Stimulated activated CD4-positive, alpha-beta T cell treated with anti-CD3 and anti-CD28 coated beads, Interleukin-1b, Interleukin-23, amount 100 ng/mL, for 1 hour (primary cell): ENCODE measurements at places on chromosomes 6 and 20.
A peak's percentile ranks its signal among the peaks of the same experiment; 100 is the strongest.

- DNase-seq, result no peak
Measured at GRCh38 chr6:31558631-31559500, 11.5 kb downstream of the NFKBIL1 start.

- DNase-seq, result no peak
Measured at GRCh38 chr6:53322188-53323029, 26.3 kb downstream of the ELOVL5 start.

DNA sequence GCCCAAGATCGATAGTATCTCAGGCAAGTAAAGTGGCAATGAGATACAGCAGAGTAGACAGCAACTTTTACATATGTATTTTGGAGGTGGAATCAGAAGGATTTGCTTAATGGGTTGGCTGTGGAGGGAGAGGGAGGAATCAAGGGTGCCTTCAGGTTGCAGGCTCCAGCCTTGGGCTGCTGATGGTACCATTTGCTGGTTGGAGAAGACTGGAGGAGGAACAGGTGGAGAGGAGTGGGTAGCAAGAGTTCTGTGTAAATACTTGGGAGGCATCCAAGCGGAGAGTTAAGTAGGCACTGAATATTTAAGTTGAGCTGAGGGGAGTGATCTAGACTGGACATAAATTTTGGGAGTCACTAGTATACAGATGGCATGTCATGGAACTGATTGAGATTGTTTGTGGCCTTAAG lies 5.2 kb downstream of the BICRAL start:
- DNase-seq, result no peak

DNA sequence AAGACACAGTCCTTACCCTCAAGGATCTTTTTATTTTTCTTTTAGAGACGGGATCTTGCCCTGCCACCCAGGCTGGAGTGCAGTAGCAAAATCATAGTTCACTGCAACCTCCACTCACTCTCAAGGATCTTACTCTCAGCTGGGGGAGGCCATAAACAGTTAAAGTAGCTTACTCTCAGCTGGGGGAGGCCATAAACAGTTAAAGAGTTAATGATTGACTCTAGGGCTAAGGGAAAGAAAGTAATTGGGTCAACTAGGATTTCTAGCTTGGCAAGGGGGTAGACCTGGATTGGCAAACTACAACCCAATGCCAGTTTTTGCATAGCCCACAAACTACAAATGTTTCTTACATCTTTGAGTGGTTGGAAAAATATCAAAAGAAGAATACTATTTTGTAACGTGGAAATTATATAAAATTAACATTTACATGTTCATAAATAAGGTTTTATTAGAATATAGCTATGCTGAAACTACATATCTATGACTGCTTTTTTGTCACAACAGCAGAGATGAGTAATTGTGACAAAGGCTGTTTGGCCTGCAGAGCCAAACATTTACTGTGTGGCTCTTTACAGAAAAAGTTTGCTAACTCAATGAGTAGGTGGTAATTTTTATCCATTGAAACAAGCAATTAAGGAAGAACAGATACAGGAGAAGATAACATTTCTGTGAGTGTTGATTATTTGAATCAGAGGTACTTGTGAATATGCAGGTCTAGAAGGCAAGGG lies 46.4 kb downstream of the PTPRA start:
- no peak for DNase-seq

DNA sequence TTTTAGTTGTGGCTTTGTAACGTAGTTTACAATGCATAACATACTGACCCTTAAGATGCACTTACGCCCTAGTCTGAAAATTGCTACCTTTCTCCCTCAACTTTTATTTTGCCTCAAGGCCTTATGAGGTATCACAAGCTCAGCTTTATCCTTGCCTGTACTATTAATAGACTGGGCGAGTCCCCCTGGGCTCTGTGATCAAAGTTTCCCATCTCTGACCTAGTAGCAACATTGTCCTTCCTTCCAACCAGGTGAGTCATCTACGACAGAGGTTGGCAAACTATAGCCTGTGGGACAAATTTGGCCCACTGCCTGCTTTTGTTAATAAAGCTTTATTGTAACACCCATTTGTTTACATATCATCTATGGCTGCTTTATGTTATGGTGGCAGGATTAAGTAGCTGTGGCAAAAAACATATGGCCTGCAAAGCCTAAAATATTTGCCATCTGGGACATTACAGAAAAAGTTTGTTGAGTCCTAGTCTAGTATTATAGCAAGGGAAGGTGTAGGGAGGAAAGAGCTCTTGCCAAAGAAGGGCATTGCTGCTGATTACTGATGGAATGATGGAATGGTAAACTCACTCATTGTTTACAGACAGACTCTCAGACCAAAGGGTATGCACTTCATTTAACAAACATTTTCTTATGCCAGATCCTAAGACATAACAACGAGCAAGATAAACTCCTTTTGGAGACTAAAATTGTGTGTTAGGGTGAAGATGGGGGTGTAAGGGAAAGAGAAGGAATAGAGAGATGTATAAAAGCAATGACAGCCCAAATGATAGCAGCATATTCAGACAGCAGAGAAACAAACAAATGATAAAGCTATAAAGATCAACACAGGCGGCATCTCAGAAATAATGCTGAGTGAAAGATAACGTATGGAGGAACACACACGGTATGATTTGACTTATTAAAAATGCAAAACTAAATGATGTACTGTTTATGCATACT lies 74.2 kb downstream of the SLC22A23 start:
- DNase-seq, result no peak

DNA sequence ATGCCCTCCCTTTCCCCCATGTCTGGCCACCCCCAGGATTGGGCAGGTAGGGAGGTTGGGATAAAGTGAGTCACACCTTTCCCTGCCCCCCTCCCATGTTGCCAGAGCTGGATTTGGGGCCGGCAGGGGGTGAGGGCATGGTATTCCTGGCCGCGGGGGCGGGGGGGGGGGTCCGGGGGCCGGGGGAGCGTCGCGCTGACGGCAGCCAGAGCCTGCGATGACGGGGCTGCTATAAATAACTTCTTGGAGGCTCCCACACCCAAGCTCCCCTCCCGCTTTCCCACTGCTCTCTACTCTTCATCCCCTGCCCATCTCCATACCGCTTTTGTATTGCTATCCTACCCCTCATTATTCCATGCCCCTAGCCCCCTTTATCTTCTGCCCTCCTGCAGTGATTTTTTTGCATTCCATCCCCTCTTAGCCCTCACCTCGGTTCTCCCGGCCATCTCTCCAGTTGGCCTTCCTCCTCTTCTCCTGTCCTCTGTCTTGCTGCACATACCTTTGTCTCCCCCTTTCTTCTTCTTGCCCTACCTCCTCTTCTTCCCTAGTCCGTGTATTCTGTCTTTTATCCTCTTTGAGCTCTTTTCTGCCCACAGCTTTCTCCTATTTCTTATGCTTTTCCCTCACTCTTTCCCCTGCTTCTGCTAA lies 13.8 kb downstream of the SYNGAP1 start:
- no peak for DNase-seq

- DNase-seq, result no peak
Measured at GRCh38 chr6:1481286-1481685, 91.9 kb downstream of the FOXF2 start.

GRCh38 chr20:1394686-1395085 lies 1.8 kb upstream of the FKBP1A start:
- no peak for DNase-seq

DNA sequence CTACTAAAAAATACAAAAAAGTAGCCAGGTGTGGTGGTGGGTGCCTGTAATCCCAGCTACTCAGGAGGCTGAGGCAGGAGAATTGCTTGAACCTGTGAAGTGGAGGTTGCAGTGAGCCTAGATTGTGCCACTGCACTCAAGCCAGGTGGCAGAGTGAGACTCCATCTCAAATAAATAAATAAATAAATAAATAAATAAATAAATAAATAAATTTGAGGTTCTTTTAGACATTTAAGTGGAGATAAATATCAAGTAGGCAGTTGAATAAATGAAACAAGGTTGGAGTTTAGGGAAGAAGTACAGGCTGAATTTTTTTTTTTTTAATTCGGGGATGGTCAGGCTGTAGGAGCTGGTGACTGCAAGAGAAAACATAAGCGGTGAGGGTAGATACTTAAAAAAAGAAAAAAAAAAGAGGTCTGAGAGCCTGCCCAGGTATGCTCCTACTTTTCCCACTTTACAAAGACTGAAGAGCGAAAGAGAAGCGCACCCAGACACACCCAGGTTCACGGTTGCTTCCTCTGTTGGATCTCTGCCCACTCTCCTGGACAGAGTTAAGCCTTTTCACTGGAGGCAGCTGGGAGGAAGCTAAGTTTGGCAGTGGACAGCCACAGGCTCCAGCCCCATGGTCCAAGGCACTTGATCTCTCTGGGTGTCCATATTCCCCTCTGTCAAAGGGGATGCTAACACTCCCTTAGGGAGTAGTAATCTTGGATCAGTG lies 100.9 kb upstream of the PRDM1 start:
- DNase-seq, result no peak

DNA sequence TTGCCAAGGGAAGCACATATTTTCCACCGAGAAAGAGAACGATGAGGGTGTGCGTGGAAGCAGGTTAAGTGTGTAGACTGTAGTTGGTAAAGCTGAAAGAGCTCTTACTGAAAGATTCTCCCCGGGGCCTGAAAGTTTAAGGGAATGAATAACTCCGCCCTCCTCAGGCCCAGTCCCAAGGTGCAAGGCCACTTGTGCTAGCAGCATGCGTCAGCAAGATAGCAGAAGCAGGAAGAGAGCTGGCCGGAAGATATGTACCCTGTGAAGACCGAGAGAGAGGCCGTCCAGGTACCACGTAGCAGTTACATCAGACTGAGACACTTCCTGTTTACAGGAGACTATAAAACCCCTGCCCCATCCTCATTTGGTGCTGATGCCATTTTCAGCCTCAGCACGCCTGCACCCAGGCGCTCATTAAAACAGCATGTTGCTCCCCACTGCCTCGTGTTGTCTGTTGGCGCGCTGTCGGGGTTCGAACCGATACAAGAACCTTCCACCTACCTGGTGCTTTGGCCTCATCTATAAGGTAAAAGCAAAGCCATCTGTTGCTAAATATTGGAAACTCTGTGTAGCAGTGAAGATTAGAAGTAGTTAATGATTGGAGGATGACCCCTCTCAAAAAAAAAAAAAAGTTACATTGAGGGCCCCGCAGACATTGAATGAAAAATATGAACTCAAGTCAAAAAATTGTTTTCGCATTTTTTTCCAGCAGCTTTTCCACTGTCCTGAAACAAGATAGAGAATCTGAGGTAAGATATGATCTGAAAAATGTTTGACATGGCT lies 18.6 kb upstream of the FAM135A start:
- no peak for DNase-seq

GRCh38 chr20:58660855-58661597 lies 9.9 kb downstream of the STX16 start:
- DNase-seq, result peak; percentile 6

DNA sequence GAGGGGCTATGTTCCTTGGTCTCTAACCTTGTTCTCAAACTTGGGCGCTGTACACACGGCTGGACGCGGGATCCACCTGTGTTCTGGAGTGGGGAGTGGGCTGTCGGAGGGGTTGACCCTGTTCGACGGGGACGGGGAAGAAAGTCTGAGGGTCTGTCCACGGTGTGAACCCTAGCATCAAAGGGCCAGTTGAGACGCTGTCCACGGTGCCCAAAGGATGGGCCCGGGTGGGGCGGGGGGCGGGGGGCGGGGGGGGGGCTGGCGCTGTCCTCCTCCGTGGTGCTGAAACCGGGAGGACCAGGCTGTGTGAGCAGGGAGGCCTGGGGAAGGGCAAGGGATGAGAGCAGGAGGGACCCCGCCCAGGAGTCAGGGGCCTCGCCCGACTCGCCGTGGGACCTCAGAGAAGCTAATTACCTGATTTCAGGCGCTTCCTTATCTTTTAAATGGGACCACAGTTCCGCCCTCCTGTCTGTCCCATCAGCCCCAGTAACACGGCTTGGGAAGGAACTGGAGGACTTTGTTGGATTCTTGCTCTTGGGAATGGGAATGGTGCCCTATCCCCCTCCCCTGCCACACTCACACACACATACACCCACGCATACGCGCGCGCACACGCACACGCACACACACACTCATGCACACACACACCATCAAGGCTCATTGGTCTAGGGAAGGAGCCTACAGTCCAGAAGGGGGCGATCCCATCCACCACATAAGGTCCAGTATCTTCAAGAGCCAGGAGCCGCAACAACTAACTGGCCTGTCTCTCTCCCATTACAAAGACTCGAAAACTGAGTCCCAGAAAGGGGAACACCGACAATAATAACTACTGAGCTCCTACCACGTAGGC lies 1.0 kb upstream of the VSTM2L start:
- DNase-seq, result no peak

- DNase-seq, result no peak
Measured at GRCh38 chr6:142867988-142868812, 76.8 kb downstream of the HIVEP2 start.

- DNase-seq, result no peak
Measured at GRCh38 chr6:20708367-20709124, 174.3 kb downstream of the CDKAL1 start.

DNA sequence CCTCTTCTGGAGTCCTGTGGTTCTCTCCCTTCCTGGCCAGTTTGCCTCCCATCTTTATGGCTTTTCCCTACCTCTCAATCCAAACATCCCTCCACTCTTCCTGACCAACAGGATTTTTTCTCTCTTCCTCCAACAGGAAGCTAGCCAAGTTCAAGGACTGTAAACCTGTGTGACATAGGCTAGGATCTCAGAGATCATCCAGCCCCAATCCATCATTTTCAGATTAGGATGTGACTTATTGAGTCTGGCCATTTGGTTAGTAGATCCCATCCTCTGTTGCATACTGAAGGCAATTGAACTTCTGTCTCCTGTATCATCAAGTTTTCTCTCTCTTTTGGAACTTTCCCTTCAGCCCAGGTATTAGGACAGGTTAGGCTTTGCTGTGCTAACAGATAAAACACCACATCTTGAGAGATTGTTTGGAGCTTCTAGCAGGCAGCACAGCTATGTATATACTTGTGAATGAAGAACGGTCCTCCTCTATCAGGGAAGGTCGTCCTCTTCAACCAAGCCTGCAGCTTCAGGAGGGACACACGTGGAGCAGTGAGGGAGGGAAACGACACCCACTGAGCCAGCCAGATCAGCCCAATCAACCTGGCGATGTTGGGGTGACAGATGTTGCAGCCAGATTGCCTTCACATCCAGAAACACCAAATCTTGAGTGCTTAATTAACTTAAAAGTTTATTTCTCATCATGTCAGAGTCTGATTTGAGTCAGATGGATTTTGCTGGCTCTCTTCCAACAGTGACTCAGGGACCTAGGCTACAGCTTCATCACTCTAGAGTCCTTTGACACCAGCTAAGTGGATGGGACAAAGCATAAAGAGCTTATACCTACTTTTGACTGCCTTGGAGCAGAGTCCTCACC lies 106.8 kb downstream of the GJA10 start:
- DNase-seq, result no peak

GRCh38 chr6:96862560-96862959 lies 25.3 kb upstream of the GPR63 start:
- DNase-seq, result no peak
